CD4-positive, alpha-beta T cell treated with Interleukin-15 for 1 hour (primary cell): ENCODE measurements at places on chromosomes 2 and 18.

DNA sequence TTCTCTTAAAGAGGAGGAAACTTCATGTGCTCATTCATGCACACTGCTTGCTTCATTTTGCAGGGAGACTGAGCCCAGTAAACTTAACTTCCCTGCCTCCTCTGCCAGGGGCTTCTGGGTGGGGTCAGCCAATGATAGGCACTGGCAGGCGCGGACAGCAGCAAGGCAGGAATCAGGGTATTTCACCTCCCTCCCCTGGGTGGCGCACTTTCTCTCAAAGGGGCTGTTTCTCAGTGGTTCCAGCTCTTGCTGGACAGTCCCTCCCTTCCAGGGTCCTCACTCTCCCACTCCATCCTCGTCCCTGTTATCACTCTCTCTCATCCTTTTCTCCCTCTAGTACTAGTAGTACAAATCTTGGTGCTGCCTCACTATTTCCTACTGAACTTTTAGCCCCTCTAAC, 320.5 kb upstream of the ZNF521 start:
- DNase-seq: no peak

- DNase-seq: no peak
Observed at GRCh38 chr18:24985586-24985985, 366.4 kb downstream of the ZNF521 start.

DNA sequence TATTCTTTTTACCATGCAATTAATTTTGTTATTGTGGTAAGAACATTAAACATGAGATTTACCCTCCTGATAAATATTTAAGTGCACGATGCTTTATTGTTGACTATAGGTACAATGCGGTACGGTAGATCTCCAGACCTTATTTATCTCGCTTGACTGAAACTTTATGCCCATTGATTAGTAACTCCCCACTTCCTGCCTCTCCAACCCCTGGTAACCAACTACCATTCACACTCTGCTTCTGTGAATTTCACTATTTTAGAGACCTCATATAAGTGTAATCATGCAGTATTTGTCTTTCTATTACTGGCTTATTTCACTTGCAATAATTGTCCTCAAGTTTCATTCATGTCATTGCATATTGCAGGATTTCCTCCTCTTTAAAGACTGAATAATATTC, 195.7 kb upstream of the ID2 start:
- no peak for DNase-seq

- DNase-seq: no peak
Observed at GRCh38 chr18:31574359-31574758, 17.3 kb upstream of the TTR start.

DNA sequence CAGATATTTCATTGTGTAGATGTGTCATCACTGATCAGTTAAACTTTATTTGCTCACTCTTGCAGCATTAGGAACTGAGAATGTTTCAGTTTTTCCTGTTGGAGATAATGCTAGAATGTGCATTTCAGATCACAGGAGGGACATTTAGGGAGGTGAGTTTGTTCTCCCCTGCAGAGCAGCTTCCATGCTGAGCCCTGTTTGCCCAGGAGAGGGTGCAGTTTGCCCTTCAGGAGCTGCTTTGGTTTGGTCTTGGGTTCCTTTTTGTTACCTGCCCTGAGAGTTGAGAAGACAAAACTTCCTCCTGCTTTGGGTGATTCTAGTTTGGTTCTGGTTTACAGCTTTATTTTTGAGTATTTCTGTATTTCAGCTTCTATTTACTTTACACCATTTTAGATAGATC, 49.9 kb downstream of the DGKD start:
- peak; percentile 72 for DNase-seq

- DNase-seq: no peak
Observed at GRCh38 chr2:28663359-28663758, 88.3 kb upstream of the PPP1CB start.

DNA sequence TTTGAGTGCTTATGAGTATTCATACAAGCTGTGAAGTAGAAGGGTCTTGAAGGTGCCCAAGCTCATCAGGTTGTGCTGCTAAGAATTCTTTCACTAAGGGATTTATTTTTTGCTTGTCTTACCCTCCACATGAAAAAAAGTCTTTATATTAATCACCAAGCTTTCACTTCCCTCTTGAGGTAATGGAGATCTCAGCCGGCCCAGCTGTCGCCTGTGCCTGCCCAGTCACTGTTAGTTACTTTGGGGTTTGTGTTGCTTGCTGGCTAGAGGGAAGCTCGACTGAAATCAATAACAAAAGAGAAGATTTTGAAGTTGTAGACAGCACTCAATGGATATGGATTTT, 21.9 kb downstream of the MC2R start:
- no peak for DNase-seq

DNA sequence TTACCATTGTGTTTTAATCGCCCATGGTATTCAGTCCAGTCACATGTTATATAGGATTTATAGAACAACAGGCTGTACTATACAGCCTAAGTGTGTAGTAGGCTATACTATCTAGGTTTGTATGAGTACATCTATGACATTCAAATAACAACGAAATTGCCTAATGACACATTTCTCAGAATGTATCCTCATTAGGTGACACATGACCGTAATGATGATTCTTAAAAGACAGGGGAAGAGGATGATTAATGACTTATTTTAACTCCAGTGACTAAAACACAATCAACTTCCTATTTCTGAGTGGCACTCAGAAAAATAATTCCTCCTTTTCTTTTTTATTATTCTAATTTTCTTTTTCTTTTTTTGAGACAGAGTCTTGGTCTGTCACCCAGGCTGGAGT, 63.0 kb upstream of the ACSL3 start:
- no peak for DNase-seq

DNA sequence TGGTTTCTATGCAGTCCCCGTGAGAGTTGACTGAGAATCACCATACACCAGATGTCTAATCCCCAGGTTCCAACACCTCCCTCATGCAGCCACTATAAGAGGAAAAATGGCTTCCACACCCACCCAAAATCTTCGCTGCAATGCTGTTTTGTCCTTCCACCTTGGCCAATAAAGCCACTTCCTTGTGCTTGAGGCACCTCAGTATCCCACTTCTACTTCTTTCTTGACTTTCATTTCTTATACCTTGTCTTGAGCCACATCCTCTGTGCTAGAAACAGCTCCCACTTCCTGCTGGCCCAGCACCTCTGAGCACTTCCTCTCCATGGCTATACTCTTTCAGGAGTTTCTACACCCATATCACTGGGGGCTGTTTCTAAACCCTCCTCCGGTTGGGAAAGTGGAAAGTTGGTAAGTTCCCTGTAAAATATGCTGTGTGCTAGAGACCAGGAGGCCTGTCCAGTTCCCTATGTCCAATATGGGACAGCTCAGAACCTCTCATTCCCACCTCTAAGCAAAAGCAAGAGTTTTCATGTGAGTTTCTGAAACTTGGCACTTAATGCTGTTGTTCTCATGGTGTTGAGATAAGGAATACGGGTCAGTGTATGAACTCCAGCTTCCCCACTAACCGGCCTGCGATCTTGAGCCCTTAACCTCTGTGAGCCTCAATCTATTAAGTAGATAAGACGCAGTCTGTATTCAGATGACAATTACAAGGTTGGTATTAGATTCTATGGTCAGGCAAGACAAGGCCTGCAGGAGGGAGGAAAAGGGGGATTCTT, 209.1 kb upstream of the ID2 start:
- no peak for DNase-seq

DNA sequence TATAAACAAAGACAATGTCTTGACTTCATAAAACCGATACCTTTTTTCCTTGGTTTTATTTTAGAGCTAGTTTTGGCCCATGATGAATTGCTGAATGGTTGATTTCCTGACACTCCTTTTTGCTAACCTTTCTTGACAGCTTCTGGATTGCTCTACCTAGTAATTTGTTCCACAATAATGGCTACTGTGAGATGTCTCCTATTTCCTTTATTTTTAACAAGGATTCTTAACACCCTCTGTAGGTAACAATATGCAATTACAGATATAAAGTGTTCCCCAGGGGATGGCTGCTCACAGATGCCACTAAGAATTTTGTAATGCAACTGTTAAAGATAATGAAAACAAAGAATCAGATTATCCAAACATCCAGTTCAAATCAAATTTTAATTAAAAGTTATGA, 100.8 kb upstream of the ATP5MC3 start:
- no peak for DNase-seq

GRCh38 chr2:42792583-42793333, at the start of gene HAAO:
Gene HAAO, minus strand, starts transcription at chr2:42792583. Its CDS starts 47 bp downstream, at chr2:42792536.
- DNase-seq: peak; percentile 19

DNA sequence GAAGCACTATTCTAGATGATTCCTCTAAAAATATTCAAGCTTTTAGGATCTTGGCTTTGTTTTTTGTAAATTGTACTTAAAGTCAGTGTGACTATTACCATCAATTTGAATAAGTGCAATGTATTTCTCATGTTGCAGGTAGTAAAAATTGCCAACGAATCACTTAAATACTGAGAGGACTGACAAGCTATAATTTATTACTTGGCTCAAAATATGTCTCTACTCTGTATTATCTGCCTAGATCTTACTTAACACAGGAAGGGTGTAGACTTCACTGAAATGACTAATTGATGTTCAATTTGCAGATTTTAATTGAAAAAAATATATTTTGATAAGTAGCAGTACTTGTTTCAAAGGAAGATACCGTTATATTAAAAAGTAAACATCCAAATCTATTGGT, 202.3 kb downstream of the SLC8A1 start:
- DNase-seq: no peak

DNA sequence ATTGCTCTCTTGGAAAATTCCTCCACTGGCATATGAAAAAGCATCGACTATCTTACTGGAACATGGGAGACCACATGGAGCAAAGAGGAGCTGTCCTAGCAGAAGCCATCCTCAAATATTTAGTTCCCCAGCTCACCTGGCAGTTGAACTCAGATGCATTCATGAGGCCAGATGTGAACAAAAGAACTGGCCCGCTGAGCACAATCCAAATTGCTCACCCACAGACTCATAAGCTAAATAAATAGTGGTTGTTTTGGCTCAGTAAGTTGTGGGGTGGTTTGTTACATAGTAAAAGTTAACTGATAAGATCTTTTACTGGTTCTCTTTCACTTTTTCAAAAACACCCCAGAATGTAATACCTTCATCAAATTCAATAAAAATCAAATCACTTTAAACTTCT, 108.6 kb upstream of the CWC22 start:
- no peak for DNase-seq

DNA sequence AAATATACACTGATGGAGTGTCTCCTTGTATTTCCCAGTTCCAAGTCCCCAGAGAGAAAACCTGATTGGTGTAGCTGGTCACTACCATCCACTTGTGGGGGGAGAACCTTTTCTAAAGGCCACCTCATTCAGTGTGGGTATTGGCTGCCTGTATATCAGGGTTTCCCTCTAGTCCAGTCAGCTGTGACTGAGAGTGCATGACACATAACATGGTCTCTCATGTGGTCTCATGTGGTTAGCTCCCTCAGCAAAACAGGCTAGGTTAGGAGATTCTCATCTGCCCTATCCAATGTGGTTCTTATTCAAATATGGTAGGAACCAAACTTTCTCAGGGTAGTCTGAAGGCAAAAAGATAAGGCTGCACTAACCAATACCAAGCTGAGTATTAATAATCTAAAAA, 4.1 kb upstream of the GORASP2 start:
- DNase-seq: no peak

GRCh38 chr18:35620765-35621164, 39.2 kb downstream of the GALNT1 start:
- no peak for DNase-seq

- DNase-seq: no peak
Observed at GRCh38 chr2:223306371-223306770, 254.4 kb downstream of the KCNE4 start.

GRCh38 chr18:12044591-12044990, 49.1 kb upstream of the ANKRD62 start:
- DNase-seq: no peak

DNA sequence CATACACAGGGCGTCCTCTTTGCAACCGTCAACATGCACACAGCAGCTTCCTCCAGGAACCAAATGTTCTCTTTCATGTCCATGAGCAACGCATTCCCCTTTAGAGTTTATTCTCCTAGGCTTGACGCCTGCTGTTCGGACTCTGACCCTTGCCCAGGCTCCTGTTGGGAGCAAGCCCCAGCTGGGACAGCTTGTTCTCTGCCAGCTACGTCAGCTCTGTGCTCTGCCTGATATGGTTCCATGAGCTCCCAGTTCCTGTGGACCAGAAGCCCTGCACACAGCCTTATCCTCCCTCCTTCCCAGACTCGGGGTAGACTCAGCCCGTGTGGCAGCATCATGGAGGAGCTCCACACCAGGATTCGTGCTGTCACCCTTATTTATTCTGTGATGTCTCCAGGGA, 253.1 kb upstream of the PXDN start:
- DNase-seq: no peak

- DNase-seq: no peak
Observed at GRCh38 chr2:104788742-104789455, 65.0 kb upstream of the POU3F3 start.

GRCh38 chr18:48250918-48251317, 158.3 kb downstream of the ZBTB7C start:
- DNase-seq: no peak

GRCh38 chr2:240128608-240129145, 7.4 kb downstream of the COPS9 start:
- no peak for DNase-seq

DNA sequence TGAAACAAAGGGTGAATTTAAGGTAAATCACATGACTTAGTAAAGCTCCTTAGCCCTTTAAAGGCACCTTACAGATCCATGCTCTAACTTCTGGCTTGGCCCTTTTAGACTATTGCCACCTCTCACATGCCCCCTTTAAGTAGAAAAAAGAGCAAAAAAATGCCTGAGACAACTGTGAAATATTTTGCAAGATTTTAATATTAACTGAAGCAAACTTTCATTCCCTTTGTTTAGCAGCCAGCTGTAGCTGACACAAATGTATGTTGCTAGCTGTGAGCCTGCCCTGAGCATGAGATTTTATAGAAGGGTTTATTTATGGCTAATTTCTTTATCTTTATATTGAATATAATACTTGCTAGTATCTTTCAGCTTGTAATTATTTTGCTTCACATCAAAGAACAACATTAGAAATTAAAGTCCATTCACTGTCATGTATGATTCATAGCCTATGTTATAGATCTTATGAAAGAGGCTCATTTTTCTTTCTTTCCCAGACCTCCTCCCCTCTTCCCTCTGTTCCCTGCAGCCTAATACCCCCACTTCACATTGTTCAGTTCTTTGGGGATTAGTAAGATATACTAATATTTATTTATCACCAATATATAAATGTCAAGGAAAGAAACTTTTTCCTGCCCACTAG, 637.2 kb upstream of the ZEB2 start:
- DNase-seq: no peak

DNA sequence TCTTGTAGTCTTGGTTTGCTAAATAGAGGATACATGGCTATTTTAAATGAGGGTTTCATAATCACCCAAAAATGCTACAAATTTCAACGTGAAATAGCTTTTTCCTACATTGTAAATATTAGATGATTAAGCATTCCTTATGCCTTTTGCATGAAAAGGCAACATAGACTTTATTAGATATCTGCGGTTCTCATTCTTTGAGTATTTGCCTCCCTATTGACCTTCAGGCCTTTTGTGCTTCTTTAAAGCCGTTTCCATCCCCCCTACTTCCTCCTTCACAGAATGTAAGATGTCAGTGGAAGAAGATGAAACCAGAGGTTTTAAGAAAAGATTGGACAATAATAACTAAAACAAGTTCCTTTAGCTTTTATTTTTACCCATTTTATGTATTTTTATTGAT, 144.1 kb downstream of the UBE2E3 start:
- no peak for DNase-seq

- DNase-seq: no peak
Observed at GRCh38 chr2:120954939-120955338, 219.3 kb downstream of the GLI2 start.

GRCh38 chr2:101733257-101733993, 35.9 kb downstream of the MAP4K4 start:
- DNase-seq: no peak

GRCh38 chr18:22930089-22930713, 2.9 kb upstream of the RBBP8 start:
- peak; percentile 75 for DNase-seq
